Cortex of kidney (tissue), 1 donor: ENCODE measurements at places on chromosomes 1 and 21.

DNA sequence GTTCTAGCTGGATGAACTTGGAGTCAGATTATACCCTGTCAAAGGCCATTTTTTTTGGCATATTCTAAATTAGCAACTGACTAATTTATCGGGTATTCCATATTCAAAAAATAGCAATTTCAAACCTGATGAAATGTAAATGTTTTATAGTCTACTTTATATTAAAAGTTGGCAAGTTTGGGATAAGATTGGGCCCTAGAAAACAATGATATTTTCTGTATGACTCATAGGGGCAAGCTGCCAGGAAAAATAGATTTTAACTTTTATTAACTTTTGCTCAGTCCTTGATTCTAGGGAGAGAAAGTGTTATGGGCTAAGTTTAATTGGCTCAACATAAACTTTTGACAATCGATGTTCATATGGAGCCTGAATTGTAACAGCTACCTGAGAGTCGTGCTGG is 576.9 kb upstream of the B3GALT2 start:
- no peak for DNase-seq

DNA sequence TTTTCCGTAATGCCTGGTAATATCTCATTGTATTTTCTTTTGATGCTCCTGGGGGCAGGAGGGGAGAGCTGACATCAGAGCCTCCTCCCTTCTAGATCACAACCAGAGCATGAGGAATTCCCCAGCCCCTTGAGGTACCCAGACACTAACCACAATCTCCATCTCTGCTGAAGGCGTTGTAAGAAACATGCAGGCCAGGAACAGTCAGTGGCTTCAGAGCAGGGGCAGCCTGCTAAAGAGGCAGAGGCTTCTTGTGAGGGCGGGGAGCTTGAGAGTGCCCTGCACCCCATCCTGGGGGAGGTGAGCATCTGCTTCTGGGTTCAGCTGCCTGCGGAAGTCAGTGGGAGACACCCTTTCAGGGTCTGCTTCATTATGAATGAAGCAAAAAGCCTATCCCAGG is 19.0 kb downstream of the MAPKAPK2 start:
- no peak for DNase-seq

GRCh38 chr1:156214024-156214748 is 1.4 kb downstream of the PMF1 start:
- DNase-seq = no peak

DNA sequence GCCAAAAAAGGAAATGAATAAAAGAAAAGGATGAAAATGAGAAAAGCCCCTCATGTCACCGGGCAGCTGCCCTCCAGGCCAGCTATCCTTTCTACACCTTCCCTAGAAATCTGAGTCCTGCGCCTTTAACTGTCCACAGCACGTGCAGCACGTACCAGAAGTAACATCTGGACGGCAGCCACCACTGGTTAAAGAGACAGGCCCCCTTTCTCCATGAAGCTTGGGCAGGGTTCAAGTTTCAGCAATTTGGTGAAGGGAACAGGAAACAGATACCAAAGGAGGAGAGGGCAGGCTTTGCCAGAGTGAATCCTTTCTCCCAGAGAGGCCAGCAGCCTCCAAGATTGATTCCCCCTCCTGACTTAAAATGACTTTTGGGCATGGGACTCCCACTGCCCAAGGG is 3.6 kb upstream of the KIAA2013 start:
- DNase-seq = no peak

DNA sequence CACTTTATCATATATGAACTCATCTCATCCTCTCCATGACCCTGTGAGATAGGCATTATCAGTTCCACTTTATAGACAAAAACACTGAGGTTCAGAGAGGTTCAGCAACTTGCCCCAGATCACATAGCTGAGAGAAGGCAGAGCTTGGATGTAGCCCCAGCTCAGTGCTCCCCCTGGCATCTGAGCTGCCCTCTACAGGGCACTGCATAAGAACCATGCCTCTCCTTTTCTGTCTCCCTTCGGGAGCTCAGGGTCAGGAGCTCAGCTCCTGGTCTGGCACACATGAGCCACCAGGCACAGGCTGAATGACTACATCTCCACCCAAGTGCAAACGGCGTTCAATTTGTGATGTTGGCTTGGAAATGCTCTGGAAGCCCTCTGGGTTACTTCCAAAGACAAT is 16.9 kb downstream of the RAB7B start:
- no peak for DNase-seq

- no peak for DNase-seq
Measured at GRCh38 chr1:23217421-23218115, at the start of gene HTR1D. HTR1D (minus strand) TSS chr1:23217502; CDS start chr1:23194219, 23,283 bp downstream.

DNA sequence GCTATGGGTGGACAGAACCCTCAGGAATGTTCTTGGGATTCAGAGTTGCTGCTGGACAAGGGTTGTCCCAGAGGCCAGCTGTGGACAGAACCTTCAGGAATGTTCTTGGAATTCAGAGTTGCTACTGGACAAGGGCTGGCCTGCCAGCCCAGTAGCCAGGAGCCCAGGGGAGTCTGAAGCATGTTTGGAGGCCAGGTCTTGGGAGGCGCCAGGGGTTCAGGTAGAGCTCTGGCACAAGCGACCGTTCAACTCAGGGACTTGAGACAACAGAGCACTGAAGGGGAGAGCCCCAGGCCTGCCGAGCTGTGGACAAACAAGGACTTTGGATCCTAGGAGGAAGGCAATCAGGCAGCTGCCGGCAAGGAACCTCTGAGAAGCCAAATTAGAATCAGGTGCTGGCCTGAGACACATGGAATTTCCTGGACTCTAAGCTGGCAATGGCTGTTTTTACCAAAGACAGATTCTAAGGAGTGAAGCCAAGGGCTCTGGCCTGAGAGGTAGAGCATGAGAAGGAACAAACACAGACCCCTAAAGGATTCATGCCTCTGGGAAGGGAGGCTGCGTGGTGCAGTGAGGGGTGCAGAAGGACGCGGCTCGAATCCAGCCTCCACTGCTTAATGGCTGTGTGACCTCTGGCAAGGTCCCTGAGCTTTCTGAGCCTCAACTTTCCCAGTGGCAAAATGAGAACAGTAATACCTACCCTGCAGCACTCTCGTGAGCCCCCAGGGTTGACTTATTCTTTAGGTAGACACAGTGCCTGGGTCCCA is 13.4 kb downstream of the PLA2G5 start:
- DNase-seq = no peak

DNA sequence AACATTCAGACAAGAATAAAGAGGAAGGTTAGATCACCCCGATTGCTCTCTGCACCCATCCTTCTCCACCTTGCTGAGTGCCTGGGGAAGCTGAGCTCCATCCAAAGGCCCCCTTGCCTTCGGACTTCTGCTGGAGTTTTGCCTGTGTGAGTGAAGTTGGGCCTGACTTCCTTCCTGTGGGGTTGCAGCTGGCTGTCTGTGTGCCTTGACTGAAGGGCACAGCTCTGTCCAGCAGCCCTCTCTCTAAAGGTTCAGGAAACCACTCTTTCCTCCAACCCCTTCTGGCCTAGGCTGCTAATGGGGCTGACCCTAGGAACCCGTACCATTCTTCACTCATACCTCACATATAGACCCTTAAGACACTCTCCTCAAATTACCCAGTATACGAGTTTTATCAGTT is 173.4 kb upstream of the HMCN1 start:
- DNase-seq = no peak

GRCh38 chr1:201422436-201423030 is 1.0 kb upstream of the TNNI1 start:
- DNase-seq = no peak

GRCh38 chr1:6445062-6445763 is 20.6 kb downstream of the ESPN start:
- no peak for DNase-seq

- no peak for DNase-seq
Measured at GRCh38 chr1:52238887-52239707, 97.2 kb downstream of the ZFYVE9 start.

GRCh38 chr1:119331915-119332314 is 36.7 kb upstream of the HAO2 start:
- DNase-seq = no peak

DNA sequence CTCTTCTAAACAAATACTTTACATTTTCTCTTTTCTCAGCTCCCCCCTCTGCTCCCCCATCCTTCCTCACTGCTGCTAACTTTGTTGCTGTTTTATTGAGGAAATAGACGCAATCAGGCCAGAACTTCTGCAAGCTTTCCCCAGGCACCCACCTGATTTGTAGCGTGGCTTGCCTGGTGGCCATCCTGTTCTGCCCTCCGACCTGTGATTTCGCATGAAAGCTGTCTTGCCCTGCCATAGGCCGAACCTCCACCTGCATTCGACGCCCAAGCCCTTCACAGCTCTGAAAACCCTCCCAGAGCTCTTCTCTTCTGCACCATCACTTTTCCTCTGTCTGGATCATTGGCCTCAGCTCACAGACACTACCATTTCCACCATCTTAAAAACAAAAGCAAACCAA is 100.6 kb downstream of the PLPP3 start:
- DNase-seq = no peak

- no peak for DNase-seq
Measured at GRCh38 chr1:213418268-213419071, 367.4 kb downstream of the RPS6KC1 start.

- no peak for DNase-seq
Measured at GRCh38 chr1:211630236-211631081, 45.0 kb downstream of the NEK2 start.

DNA sequence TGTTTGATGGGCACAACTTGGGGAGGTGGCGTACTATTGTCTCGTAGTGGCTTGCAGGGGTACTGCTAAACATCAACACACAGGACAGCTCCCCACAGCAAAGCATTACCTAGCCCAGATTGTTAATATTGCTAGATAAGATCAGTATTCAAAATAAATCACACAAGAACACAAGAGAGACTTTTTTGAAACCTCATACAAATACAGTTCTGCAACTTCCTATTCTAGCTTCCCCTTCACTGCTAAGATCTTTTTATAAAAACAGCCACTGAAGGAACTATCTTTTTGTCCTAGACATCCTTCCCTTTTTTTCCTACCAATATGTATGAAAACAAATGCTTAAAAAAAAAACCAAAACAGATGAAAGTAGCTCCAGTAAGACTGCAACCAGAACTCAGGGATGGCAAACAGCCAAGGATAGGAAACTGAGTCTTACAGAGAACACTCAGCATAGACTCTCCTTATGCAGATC is 137.8 kb upstream of the KRTAP19-8 start:
- DNase-seq = no peak

GRCh38 chr1:150534002-150534401 is 15.2 kb upstream of the ADAMTSL4 start:
- DNase-seq = no peak

DNA sequence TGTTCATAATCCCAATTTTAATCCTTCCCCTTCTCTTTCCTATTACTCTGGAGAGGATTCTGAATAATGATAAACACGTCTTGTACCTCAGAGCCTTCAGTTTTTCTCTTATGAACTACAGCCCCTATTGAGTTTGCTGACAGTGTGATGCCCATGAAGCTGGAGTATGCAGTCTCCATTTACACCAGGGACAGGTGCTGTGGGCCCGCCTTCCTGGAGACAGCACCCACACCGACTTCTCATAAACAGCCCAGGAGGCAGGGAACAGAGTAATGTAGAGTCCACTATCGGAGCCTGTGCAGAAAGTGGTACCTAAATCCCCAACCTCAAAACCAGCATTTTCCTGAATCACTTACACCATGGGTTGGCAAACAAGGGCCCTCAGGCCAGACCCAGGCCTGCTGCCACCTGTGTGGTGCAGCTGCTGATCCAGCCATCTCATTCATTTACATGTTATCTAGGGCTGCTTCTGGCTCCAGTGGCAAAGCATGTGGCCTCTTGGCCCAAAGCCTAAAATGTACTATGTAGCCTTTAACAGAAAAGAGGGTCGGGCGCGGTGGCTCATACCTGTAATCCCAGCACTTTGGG is 95.1 kb upstream of the KRTAP19-8 start:
- no peak for DNase-seq

DNA sequence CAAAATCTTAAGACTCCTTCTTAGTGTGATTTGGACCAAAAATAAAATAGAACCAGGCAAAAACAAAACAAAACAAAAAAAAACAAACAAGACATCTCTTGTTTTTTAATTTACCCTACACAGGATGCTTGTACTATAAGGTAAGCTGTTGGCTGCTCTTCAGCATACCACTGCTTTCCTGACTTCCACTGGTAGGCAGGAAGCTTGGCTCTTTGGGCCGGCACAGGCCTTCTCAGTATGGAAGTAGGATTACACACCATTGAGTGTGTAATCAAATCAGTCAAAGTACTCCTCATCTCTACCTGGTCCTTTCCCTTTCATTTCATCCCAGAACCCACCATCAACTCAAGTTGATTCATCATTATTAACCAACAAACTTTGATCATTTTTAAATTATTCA is 61.9 kb upstream of the RGS1 start:
- no peak for DNase-seq

DNA sequence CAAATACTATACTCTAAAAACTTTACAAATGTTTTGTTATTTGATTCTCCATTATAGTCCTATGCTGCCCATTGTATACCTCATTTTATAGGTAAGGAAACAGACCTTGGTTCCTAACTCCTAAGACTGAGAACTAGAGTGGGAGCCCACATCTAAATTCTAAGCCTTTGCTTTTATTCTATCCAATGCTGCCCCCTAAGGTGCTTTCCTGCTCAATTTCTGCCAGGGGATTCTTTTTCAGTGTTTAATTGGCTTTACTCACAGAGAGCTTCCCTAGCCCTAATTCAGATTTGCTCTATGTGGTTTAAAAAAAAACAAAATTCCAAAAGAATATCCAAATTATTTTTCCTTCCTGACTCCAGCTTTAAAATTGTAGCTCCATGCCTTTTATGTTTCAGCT is 64.5 kb downstream of the KIF14 start:
- DNase-seq = no peak

DNA sequence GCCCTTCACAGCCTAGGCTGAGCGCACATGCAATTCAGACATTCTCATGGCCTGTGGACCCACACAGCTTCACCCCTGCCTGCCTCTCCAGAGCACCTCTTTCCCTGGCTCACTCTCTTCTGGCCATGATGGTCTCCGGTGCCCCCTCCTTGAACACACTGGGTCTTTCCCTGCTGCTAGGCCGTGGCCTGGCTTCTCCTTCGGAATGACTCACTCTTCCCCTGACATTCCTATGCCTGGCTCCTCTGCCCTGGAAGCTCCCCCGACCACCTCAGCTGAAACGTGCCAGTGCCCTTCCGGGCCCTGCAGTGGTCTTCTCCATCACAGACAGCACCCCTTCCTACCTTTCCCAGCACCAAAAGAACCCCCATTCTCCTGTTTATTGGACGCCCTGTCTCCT is 28.3 kb downstream of the EPHA8 start:
- no peak for DNase-seq

- DNase-seq = no peak
Measured at GRCh38 chr1:110596312-110596711, 9.8 kb downstream of the KCNA2 start.

GRCh38 chr1:232841823-232842565 is 36.8 kb downstream of the MAP10 start:
- DNase-seq = no peak
